ENCODE measurements at places on chromosomes 2 and 18. TPM values are rescaled to one million over a fixed set of nuclear protein-coding genes. Genes with fewer than 3 reads are reported as not detected.

- DNase-seq = no peak
Observed at GRCh38 chr2:151106805-151107506, 154.7 kb downstream of the RBM43 start.

- no peak for DNase-seq
Observed at GRCh38 chr2:150888337-150888736, 373.3 kb downstream of the RBM43 start.

GRCh38 chr2:132383956-132384355 lies 32.6 kb upstream of the GPR39 start:
- DNase-seq = no peak

DNA sequence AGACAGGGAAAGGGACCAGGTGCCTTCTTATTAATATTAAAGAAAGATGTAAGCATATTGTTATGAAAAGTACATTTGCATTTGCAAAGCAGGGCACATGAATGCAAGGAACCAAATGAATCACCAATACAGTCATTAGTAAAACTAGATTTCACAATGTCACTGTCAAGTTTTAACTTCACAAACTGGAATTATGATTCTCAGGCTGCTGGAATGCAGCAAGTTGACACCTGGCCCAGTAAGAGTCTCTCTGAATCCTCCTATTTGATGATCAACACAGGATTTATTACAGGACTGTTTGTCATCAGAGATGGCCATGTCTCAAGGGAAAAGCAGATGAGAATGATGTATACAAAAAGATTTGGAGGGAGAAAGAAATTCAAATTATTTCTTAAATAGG lies 72.9 kb upstream of the STK39 start:
- DNase-seq = no peak

The CYP26B1 gene
- total RNA-seq = 12.8 TPM

Data from right atrium auricular region (tissue), 2 donors.